ENCODE measurements at places on chromosomes 6 and 20. TPM values are rescaled to one million over a fixed set of nuclear protein-coding genes. Genes with fewer than 3 reads are reported as not detected.

- no peak for DNase-seq
These were observed 13.0 kb downstream of the CD83 start for GRCh38 chr6:14130435-14131075.

GRCh38 chr6:23177806-23178205 is 608.4 kb downstream of the HDGFL1 start:
- no peak for DNase-seq

- no peak for DNase-seq
These were observed 231.0 kb downstream of the MEI4 start for GRCh38 chr6:77883851-77884250.

DNA sequence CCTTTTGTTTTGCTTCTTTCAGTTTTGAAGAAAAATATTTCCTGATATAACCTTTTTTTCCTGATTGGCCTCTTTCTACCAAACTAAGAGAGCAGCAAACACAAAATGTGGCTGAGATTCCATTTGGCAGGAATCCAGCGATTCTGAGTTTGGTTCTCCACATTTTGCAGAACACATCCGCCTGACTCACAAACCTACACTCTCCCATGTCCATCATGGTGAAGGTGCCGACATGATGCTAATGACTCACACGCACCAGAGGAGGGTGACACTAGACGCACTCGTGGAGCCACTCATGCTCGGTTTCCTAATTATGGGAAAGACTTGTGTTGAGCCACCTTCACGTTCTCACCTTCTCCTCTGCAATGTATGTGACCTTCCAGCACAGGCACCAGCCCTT is 45.9 kb upstream of the DUSP22 start:
- DNase-seq, result no peak

DNA sequence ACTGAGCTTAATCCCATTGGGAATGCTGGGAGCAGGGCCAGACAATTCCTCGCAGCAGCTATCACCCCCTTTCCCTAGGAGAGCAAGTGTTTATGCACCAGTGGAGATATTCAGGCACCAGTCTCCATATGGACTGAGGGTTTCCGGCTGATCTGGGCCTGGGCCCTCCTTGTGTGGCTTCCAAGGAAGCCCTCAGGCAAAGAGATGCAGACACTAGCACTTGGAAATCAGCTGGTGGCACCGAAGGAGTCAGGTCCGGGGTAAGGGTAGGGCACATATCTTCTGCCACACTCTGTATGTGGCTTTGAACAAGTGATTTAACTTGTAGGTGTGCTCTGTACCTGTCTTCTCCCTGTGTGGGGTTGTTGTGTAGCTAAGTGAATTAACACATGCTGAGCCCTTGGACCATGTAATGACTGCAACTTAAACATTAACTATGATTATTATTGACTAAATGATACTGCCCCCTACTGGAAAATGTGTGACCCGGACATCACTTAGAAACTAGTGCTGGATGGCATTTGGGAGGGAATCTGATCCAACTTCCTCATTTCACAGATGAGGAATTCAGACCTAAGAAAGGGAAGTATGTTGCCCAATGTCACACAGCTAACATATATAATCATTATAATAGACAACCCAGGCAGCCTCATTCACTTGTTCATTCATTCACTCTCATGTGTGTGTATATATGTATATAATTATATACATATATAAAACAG is 19.3 kb upstream of the WFDC2 start:
- DNase-seq, result no peak

DNA sequence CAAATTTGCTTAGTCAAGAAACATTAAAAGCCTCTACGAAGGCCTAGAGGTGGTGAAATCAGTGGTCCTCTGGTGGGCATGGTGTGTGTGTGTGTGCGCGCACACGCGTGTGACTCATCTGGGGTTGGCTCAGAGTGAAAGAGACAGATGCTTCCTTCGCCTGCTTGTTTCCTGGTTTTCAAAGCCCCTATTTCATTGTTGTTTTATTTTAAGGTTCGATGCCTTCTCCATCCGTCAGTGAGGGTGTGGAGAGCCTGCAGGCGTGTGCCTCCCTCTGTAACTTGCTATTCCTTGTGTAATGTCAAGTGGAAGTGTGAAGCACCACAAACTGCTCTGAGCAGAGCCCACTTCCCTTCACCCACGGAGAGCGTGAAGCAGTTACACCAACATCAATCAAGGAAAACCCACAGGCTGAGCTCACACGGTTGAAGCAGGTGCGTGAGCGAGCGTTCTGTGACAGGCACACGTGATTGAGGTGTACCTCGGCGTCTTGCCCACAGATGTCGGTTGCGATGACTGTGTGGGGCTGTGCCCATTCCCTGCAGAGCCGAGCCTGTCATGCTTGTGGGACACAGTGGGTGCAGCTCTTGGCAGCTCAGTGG is 233.9 kb downstream of the PRL start:
- DNase-seq, result no peak

DNA sequence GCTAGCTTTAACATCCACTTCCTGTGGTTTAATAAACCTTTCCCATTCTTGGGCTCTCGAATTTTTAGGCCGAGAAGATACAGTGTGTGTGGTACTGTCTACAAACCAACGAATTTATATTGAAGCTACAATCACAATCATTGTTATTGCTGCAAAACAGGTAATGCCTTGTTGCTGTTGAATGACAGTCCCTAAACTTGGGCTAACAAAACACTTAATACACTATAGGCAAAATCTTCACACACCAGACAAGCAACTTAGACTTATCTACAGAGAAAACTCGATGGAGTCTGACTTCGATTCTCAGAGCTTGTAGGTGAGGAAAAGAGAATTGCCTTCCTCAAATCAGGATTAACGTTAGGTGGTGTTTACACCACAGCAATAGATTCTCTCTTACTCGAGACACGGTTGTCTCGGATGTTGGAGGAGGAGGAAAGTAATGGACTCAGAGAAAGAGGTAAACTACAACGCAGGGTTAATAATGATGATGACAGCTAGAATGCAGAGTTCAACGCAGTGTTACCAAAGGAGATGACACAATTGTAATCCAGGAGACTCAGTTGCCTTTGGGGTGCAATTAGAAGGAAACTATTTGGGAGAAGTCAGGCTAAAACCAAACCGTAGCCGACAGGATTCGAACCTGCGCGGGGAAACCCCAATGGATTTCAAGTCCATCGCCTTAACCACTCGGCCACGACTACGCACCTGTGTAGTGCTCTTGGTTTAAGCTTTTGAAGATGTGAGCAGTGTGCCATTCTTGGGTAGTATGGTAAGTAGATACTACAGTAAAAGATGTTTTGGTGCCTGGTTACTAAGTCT is 32.5 kb upstream of the ZNF184 start:
- DNase-seq, result no peak

DNA sequence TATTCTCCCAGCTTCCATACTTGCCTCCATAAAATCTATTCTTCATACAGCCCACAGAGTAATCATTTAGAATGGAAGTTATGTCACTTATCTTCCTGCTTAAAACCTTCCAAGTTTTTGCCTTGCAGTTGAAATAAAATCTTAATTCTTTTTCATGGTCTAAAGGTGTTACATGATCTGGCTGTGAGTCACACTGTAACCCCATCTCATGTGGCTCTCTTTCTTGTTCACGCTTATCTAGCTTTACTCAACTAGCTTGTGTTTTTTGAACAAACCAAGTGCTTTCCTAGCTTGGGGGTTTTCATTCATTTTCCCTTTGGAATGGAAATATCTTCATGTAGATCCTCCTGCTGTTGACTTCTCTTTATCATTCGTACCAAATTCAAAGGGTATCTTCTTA is 23.6 kb upstream of the THEMIS start:
- no peak for DNase-seq

GRCh38 chr6:164151161-164152120 is 736.9 kb downstream of the QKI start:
- DNase-seq, result no peak

- peak; percentile 29 for DNase-seq
These were observed 85.8 kb downstream of the ZFP64 start for GRCh38 chr20:52105442-52106422.

DNA sequence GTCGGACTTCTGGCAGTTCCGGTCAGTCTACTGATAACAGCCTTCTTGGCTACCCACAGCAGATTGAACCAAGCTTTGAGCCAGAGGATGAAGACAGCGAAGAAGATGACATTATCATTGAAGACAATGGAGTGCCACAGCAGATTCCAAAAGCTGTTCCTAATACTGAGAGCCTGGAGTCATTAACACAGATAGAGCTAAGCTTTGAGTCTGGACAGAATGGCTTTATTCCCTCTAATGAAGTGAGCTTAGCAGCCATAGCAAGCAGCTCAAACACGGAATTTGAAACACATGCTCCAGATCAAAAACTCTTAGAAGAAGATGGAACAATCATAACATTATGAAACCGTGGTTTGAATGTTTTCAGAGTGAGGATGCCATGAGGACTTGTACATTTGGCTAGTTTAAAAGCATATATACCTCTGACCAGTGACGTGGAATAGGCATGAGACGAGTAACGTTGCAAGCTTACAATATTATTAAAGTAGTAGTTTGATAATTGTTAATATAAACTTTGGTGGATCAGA is 18.8 kb downstream of the PARD6B start:
- no peak for DNase-seq

- DNase-seq, result no peak
These were observed 4.7 kb upstream of the PHF1 start for GRCh38 chr6:33406126-33406525.

DNA sequence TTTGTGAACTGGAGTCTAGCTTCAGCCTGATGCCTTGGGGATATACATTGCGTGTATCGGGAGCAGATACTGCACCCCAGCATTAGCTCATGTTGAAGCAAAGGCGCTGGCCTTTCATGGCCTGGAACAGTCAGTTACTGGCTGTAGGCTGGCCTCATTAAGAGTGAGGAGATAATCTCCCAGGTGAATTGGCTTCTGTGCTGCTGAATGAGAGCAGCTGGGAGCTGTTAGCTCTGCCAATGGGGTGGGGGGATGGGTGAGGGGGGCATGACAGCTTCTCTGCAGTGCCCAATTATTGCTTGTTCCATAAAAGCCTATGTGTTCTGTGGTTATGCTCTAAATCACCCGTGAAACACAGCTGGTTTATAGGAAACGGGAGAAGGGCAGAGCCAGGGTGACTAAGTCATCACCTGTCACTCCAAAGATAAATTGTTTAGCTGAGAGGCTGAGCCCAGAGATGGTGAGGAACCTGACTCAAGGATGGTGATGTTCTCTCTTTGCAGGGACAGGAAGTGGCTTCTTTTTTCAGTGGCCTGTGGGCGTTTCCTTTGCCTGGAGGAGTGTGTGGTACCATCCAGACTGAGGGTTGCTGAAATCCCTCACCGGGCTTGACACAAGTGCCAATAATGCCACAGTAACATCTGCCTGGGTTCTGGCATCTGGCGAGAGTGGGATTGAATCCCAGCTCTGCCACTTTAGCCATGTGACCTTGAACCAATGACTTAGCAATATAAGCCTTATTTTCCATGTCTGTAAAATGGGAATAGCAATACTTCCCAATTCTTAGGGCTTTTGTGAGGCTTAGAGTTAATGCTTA is 170.8 kb downstream of the BCAS1 start:
- DNase-seq, result no peak

DNA sequence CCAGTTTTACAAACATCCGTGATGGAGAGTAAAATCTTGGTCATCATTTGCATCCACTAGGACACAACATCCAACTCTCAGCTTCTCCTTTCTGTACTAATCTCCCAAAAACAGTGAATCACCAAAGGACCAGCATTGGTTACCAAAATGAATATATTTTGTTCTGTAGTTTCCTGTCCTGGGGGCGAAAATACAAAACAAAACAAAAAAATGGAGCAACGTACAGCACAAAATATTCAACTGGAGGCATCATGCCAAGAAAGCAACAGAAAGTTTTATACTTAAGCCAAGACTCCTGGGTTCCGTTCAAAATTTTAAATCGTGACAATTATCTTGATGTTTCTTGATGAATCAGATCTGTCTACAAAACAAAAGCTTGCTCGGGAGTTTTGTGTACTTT is 126.6 kb upstream of the CCDC28A start:
- no peak for DNase-seq

GRCh38 chr20:33725607-33726264 is 5.6 kb upstream of the PXMP4 start:
- no peak for DNase-seq

GRCh38 chr6:125944434-125944816 is 12.1 kb upstream of the HINT3 start:
- DNase-seq, result peak; percentile 62

- DNase-seq, result no peak
These were observed 64.7 kb upstream of the TIAM2 start for GRCh38 chr6:154930451-154930851.

DNA sequence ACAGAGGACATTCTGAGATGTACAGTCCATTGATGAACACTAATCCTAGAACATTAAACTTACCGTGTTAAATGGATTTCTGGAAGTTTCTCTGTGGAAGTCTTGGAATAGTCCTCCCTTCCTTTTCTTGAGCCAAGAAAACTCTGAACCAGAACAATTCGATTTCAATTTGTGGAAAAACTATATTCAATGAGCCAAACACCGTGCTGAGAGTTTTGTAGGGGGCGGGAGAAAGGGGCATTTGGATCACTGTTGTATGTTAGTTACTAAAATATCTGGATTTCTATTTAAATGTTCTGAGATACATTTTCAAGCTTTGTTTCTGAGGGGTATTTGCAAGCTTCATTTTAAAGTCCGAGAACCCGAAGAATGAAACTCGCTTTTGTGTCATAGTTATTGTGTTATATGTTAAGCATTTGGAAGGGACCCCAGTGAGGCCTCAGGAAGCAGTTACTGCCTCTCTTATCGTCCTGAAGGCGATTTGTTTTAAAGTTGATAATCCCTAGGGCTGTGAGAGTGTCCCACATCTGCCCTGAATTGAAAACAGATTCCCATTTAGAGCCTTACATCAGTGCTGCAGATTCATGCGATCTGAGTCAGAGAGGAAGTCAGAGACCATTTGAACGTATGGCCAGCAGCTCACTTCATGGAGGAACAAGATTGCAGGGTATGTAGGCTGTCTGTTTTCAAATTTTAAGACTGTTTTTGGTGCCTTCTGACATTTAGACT is 70.8 kb upstream of the SASH1 start:
- DNase-seq, result no peak

DNA sequence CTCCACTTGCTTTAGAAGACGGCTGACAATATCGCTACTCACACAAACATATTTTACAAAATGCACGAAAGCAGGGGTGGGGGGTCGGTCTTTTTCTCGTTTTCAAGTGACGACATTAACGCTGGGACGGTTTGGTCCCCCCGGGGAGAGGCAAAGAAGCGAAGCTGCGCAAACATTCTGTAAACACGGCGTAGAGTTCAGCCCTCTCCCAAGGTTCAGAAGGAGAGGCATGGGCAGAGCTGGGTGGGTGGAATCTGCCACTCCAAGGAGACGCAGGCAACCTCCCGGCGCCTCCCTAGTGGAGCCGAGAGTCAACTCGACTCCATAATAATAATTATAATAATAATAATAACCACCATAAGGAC is 2.4 kb downstream of the NKX2-2 start:
- DNase-seq, result no peak

Gene RAB32
- 39.9 TPM for total RNA-seq

Gene DXO
- total RNA-seq, result 12.4 TPM

Gene BCKDHB
- 45.1 TPM for total RNA-seq

Gene MOG
- not detected for total RNA-seq

Gene SDHAF4
- 7.5 TPM for total RNA-seq

Gene BAG2
- total RNA-seq, result 0.96 TPM

Gene AIF1
- total RNA-seq, result 28.4 TPM

Gene CUL7
- 15.3 TPM for total RNA-seq

Gene LGSN
- total RNA-seq, result 0.05 TPM

Gene ELOVL2
- total RNA-seq, result 0.63 TPM

Gene PRR18
- total RNA-seq, result 0.13 TPM
